Activated CD4-positive, alpha-beta T cell treated with anti-CD3 and anti-CD28 coated beads for 1 hour (primary cell): ENCODE measurements at places on chromosomes 1 and 21.

- DNase-seq, result no peak
Measured at GRCh38 chr21:37645848-37646247, 270.4 kb downstream of the KCNJ6 start.

DNA sequence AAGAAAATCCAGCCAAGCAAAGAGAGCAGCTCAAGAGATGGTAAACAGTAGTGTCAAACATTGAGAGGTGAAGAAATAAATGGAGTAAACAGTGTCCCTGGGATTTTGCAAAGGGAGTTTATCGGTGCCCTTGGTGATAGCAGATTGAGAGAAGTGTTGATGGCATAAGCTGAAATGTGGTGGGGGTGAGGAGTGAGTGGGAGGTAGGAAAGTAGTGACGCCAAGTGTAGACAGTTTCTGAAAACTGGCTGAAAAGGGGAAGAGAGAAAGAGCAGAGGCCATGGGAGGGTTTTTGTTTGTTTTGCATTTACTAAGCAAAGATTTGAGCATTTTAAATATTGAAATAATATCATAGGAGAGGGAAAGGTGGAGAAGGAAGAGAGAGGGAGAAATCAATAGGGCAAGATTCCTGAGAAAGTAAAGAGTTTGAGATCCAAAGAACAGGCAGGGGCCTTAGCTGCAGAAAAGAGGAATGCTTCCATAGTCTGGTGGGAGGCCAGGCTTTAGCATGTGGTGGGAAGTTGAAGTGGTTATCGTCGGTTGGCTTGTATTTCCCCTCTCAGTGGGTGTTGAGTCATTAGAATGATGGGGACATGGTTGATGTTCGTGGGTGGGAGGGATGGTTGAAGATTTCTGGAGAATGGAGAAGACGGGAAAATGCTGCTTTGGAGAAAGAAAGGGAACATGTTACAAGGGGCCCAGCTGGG is 26.8 kb upstream of the RASAL2 start:
- DNase-seq, result no peak

- DNase-seq, result no peak
Measured at GRCh38 chr1:60952612-60953111, 129.7 kb upstream of the NFIA start.

DNA sequence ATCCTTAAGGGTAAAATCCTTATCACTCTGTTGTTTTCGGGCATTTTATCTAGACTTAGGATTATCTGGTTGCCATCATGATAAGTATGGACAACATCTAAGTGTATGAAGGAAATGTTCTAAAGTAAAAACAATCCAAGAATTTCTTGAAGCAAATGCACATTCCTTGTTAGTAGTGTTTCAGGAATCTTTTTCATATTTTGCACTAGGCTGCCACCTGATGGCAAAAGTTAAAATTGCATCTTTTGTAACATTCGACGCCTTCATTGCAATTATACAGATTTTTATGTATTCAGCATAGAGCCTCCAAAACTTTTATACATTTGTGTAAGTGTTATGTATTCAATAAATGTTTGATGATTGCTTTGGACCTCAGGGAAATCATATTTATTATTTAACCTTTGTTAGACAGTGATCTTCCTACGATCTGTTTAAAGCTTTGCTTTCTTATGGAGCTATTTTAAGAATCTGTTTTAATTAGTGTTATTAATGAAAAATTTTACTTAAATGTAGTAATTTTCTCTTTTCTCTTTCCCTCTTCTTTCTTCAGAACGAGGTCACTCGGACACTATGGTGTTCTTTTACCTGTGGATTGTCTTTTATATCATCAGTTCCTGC is 49.4 kb upstream of the KIAA1614 start:
- no peak for DNase-seq

GRCh38 chr1:22619252-22619651 is 17.2 kb upstream of the C1QA start:
- no peak for DNase-seq
